ENCODE measurements at places on chromosomes 4 and X.
A peak's percentile ranks its signal among the peaks of the same experiment; 100 is the strongest.

DNA sequence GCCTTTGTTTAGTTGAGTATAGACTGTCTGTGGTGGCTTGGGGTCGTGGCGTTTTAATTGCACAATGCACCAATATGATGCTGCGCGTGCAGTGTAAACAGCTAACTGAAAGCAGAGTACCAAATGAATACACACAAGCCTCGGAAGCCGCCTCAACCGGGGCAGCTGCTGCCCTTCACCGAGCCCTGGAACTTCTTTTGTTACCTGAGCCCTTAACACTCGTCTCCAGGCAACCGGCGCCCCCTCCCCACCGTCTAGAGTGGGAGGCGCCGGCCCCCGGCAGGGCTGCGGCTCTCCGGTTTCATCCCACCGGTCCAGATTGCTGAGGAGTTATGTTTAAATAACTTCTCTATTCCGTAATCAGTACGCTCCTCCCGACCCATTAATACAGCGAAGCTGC is 173.2 kb upstream of the TBL1X start:
- DNase-seq, result no peak

DNA sequence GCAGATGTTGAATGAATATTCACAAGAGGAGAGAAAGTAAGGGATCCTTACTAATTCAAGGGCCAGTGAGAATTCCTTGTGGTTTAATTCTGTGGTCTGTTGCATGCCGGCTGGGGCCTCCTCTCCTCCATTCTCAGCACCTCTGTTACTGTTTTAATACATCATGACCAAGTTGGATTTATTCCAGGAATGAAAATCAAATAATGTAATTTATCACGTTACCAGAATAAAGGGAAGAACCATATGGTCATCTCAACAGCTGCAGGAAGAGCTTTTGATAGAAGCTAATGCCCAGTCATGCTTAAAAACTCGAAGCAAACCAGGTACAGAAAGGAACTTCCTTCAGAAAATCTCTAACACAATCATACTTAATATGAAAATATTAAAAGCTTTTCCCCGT is 54.1 kb downstream of the GRK4 start:
- DNase-seq, result no peak

- DNase-seq, result no peak
Observed at GRCh38 chr4:114466299-114466698, 132.3 kb upstream of the UGT8 start.

DNA sequence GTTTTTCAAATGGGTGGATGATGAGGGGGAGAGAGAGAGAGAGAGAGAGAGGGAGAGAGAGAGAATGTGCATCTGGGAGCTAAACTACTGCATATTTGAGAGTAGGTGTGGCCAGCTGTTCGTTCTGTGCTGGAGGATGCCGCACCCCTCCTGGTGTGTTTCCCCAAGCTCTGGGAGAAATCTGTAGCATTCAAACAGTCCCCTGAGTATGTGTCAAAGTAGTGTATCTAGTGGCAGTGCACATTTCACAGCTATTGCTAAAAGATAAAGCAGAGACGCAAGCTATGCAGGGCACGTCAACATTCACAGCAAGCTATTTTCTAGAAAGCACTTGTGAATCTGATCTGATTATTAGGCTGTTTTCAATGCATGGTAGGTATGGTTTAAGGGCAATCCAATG is 83.5 kb upstream of the LIMCH1 start:
- DNase-seq, result peak; percentile 8

Data from cardiac muscle cell (in vitro differentiated cells and primary cell).